Cerebellar cortex (tissue), 1 donor: ENCODE measurements at places on chromosomes 4 and X.
A peak's percentile ranks its signal among the peaks of the same experiment; 100 is the strongest.

- no peak for DNase-seq
These were observed 160.4 kb downstream of the PAPSS1 start for GRCh38 chr4:107559653-107560052.

DNA sequence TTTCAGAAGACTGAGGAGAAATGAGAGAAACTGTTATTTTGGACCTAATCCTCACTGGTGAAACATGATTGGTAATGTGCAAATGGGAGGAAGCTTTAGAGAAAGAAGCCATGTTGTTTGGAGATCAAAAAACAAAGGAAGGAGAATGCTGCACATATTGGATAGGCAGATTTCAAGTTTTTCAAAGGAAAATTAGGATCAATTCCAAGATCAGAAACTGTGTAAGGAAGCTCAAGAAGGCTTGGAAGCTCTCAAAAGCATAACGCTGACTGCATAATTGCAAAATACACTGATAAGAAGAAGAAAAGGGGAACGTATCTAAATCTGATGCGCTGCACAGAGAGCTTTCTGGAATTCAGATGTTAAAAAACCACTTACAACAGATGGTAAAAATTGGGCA lies 34.6 kb downstream of the KLHL15 start:
- DNase-seq, result no peak

DNA sequence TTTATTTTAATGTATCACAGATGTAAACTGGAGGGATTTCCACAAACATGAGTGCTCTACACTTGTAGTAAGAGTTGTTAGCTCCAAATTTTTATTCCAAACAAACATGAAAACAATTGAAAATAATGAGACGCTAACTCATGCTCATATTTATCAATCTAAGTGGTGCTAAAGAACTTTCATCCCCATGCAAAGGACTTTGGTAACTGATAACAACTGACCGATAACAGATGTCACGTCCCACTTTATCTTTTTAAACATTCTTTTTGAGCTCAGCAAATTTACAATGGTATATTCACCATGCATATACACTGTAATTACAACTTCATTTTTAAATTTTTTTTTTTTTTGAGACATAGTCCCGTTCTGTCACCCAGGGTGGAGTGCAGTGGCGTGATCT lies 15.6 kb upstream of the MAOA start:
- no peak for DNase-seq

GRCh38 chr4:5448221-5448620 lies 260.1 kb downstream of the EVC2 start:
- no peak for DNase-seq

- no peak for DNase-seq
These were observed 62.4 kb downstream of the ANAPC10 start for GRCh38 chr4:145035494-145036136.

DNA sequence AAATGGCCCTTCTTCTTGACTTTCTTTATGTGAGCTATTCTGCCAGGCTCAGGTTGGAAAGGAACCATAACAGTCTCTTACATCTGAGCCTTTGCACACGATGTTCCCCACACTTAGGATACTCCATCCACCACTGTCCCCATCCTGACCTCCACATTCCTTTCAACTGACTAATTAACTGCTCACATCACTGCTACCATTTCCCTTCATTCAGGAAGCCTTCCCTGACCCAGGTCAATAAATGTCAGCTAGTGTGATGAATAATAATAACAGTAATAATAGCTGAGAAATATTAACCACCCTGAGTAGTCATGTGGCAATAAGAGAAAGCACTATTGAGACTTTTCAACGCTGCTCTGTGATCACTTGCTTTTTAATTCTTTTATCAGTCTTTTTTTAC lies 291.7 kb downstream of the KCNIP4 start:
- no peak for DNase-seq

DNA sequence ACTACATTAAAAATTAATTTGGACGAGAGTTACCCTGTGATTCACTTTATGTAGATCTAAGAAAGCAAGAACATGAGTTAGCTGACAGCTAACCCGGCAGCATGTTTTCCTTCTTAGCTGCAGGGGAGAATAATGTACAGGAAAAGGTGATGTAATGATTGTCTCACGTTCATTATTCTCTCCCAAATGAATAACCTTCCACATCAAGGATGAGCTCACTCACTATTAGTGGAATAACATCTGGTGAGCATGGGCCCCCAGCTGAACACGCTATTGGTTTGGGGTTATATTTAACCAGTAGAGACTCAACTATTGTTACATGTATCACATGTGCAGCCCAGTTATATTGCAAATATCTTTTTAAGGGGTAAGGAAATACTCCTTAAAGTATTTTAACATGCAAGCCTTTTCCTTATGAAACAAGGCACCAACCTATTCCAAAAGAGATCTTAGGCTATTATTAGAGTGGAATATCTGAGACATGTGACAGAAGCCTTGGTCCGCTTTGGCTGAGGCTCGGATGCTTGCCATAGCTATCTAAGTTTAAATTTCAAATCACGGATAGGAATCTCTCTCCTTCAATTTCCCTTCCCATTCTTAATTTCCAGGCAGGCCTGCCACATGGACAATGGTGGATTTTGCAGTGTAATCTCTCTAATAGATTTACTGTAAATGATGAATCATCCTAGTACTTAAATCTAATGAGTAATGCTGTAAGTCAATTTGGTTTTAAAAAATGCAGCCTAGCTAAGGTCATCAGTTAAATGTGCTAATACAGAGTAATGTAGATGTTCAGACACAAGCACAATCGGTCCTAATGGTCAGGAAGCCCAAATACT lies 99.0 kb upstream of the OTUD4 start:
- DNase-seq, result no peak

DNA sequence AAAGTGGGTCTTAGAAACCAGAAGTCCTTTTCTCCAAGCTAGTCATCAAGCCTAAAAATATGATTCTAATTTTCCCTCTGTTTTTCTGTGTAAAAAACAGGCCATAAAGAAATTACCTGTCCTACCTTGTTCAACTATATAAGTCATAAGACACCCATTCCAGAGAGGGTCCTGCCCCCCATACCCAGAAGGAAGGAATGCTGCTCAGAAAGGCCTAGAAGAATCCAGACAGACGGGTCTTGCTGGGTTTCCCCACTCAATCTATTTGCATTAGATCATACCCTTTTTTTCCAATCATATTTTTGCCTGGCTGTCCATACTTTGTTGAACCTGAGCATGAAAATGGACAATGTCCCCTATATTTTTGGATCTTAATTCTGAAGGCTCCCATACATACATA lies 16.3 kb upstream of the XAGE2 start:
- no peak for DNase-seq

GRCh38 chrX:153967536-153968224 lies 3.9 kb downstream of the HCFC1 start:
- DNase-seq, result no peak

DNA sequence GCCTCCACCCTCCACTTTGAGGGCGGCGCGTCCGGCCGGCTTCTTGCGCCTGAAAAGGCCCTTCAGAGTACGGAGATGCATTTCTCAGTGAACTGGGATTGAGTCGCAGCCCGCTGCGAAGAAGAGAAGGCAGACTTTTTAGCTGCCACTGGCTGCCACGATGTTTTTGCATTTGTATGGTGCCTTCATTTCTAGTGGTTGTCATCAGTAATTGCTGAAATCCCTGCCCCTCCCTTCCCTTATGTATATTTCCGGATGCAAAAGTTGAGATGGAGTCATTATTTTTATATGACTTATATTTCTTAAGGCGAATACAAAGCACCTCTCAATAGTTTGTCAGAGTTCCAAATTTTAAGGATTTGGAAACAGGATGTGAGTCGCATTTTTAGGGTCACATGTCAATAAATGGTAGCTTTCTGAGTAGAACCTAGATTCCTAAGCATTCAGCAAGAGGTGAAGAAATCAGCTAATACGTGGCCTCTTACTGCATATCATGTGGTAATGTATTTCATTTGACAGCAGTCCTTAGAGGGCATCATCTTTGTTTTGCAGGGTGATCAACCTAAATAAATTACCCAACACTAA lies 658 bp downstream of the ATP6AP2 start:
- DNase-seq, result no peak

DNA sequence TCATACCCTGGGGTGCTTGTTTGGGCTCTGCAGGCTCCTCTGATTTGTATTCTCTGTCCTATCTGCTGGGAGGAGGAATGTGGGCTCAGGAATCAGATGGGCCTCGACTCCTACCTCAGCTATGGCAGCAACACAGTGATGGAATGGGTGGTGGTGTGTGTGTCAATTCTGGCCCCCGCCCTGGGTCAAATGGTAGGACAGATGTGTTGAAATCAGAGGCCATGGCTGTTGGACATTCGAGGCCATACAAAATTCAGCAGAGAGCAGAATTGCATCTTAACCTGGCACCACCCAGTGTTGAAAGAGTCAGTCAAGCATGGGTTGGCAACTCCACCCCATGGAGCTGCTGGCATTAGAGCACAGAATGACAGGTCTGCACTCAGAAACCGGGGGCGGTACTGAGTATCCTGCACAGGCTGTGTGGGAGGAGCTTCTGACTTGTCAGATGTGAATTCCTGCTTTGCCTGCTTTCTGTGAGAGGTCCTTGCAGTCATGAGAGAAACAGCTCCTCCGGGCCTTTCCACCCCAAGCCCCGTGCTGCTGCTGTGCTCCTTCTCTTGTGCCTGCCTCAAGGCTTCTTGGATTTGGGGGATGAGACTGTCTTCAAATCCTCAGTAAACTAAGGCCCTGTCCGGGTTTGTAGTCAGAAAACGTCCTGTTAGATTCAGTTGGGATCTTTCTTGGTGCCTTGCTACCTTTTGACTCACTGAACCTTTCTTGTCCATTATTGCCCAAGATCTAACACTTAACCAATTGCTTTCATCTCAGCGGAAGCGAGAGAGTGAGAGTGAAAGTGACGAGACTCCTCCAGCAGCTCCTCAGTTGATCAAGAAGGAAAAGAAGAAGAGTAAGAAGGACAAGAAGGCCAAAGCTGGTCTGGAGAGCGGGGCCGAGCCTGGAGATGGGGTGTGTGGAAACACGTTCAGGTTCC lies 13.0 kb downstream of the DKC1 start:
- no peak for DNase-seq

- DNase-seq, result no peak
These were observed 11.4 kb downstream of the HTRA3 start for GRCh38 chr4:8280876-8281440.

DNA sequence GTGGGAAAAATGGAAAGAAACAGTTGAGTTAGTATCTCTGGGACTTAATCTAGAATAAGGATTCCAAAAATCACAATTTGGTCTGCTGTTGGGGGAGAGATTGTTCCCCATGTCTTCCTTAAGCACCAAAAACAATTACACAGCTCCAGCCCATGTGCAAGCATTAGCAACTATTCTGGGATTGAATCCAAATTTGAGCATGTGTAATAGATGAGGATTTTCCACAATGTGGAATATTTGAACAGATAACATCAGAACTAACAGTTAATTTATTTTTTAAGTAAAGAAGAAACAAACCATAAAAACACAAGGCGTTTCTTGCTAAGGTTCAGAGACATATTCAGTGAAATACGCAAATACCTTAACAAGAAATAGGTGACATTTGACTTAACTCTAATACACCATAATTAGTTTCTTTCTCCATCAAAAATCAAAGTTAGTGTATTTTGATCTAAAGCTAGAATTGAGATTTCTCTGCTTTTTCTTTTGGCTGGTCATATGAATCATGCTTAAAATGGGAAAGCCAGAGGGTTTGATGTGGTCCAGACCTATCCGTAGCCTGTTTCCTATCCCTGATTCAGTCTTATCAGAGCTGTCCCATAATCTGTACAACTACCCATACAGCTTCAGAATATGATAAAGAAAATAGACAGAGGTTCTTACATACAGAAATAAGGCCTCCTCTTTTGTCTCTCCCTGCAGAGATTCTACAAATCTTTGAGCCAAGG lies 413.4 kb downstream of the PACRGL start:
- peak; percentile 21 for DNase-seq

DNA sequence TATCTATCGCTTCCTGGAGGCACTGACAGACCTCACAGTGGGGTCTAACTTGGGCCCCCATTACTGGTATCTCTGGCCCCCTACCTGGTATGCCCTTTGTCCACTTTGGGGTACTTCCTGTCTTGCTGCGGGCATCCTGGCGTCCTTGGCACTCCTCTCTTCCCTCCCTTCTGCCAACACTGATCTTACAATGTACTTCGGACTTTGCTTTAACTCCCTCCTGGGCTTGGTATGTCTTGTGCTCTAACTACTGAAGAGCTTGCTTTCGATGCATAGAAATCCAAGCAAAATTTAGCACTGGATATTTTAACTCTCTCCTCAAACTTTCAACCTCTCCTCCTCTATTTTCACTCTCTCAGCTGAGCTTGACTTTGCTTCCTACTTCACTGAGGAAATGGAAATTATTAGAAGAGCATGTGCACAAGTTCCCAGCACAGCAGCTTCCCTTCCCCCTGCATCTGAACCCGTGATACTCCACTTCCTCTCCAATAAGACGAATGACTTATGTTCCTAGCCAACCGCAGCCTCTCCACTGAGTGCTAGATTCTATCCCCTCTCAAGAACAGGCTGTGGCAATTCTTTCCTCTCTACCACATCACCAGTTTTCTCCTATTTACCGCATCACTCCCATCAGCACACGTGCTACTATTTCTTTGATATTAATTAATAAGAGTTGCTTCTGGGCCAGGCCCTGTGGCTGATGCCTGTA lies 52.9 kb downstream of the SUPT20HL2 start:
- no peak for DNase-seq

DNA sequence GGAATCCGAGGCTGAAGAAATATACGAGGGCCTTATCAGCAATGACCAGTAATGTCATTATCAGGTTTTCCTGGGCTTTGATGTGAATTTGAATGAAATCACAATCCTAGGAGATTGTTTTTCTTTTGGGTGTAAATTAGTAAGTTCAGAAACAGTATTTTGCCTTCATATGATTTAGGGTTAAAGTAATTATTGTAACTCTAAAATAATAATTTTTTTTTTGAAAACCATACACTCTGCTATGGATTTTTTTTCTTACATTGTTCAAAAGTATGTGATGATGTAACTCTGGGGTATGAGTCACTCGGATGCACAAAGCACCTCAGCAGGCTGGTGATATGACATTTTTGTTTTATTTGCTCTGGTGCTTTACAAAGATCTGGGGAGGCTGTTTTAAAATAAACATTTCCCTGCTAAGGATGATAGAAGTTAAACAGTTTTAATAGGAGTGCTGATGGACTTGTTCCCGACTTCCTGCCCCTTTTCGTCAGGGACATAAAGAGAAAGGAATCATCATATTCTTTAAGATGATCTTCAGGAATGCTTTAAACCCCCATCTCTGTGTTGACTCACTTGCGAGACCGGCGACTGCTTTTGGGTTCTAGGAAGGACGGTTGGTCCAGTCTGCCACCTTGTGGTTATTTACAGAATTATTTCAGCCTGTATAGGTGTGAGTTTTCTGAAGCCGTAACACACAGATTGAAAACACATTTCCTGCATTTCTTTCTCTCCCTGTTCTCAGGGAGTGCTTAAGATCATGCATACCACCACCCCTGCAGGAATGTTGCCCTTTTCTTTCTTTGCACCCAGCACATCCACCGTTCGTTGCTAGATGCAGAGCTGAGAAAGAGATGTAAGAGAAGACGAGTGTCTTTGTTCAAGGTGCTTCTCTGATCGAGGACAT lies 72.5 kb downstream of the RAPGEF2 start:
- DNase-seq, result peak; percentile 92

GRCh38 chr4:86999136-86999643 lies 64.4 kb downstream of the AFF1 start:
- DNase-seq, result no peak
